Upper lobe of right lung (tissue), 1 donor: ENCODE measurements at places on chromosomes 2 and 18. TPM values are rescaled to one million over a fixed set of nuclear protein-coding genes. Genes with fewer than 3 reads are reported as not detected.
A peak's percentile ranks its signal among the peaks of the same experiment; 100 is the strongest.

Gene PCARE
- total RNA-seq: 0.55 TPM

Gene SAG
- total RNA-seq: not detected

GRCh38 chr18:48486754-48487153, 52.1 kb upstream of the CTIF start:
- H3K27me3 ChIP-seq: no peaks in the 10 kb centered on the region
- H3K4me1 ChIP-seq: peaks cover 6% of the 10 kb centered on the region
- no peak overlapping the region for H3K27ac ChIP-seq

GRCh38 chr18:13999231-13999630, 83.9 kb upstream of the MC2R start:
- no peak overlapping the region for H3K4me3 ChIP-seq
- H3K4me1 ChIP-seq: no peaks in the 10 kb centered on the region
- DNase-seq: no peak
- no peaks in the 10 kb centered on the region for H3K36me3 ChIP-seq
- no peak overlapping the region for H3K27ac ChIP-seq

- H3K27me3 ChIP-seq: no peaks in the 10 kb centered on the region
- no peak for DNase-seq
- no peak overlapping the region for H3K27ac ChIP-seq
- no peak overlapping the region for H3K4me3 ChIP-seq
- no peaks in the 10 kb centered on the region for H3K36me3 ChIP-seq
These were observed 1005.4 kb downstream of the LRP1B start for GRCh38 chr2:141125432-141125831.

DNA sequence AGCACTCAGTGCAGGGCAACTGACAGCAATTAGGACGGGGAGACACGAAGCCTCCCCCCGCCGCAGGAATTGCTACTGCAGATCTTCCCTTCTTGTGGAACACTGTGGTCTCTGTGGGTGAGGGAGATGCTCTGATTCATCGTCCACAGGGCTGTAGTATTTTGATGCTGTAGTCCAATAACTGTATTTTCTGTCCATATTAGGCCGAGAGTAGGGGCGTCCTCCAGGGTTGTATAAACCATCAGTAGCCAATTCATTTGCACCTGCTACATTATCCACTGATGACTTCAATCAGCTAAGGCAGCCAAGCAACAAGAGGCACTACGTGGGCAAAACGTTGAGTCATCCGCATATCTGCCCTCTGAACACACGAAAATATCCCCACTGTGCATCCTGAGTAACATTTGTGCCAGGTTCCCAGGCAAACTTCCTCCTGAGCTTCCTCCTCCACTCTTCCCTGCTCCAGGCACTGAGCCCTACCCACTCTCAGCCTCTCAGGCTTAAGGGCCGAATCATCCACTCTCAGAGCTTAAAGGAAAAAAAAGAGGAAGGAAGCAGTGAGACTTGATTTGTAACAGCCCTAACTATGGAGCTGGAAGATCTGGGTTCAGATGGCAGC, 62.1 kb downstream of the LBH start:
- H3K27me3 ChIP-seq: no peaks in the 10 kb centered on the region
- no peak overlapping the region for H3K27ac ChIP-seq

- peaks cover 18% of the 10 kb centered on the region for H3K4me1 ChIP-seq
- H3K27ac ChIP-seq: peak overlapping the region; percentile 17
- no peak for DNase-seq
- H3K36me3 ChIP-seq: no peaks in the 10 kb centered on the region
These were observed 78.6 kb downstream of the VAPA start for GRCh38 chr18:9992300-9992972.

GRCh38 chr2:191910518-191910917, 63.6 kb upstream of the CAVIN2 start:
- no peaks in the 10 kb centered on the region for H3K36me3 ChIP-seq
- DNase-seq: no peak
- H3K4me3 ChIP-seq: no peak overlapping the region
- H3K4me1 ChIP-seq: no peaks in the 10 kb centered on the region
- no peak overlapping the region for H3K27ac ChIP-seq
- H3K27me3 ChIP-seq: no peaks in the 10 kb centered on the region
